ENCODE measurements at places on chromosomes 16 and 17.

DNA sequence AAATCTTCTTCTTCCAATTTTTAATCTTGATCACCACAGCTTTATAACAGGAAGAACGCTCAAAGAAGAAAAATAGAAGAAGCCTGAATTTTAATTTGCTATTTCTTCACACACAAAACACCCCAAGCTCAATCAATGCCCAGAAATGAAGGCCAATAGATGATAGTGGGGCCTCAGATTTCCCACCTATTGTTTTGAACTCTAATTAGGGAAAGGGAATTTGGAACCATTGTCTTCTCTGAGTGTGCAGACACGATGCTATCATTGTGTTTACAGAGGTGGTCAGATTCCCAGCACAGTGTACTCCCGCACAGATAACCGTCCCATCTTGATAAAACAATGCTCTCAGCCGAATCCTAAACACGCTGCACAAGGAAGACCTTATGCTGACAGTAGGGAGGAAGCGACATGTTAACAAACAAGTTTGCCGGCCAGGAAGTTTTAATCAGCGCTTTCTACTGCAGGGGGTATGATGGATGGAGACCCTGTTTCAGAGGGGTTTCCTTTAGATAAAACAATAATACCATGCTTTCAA lies 684.7 kb downstream of the MAF start:
- no peak for DNase-seq

GRCh38 chr17:69884846-69885245 lies 190.2 kb upstream of the KCNJ16 start:
- no peak for DNase-seq

- no peak for DNase-seq
Observed at GRCh38 chr16:53235851-53236250, 181.1 kb downstream of the CHD9 start.

DNA sequence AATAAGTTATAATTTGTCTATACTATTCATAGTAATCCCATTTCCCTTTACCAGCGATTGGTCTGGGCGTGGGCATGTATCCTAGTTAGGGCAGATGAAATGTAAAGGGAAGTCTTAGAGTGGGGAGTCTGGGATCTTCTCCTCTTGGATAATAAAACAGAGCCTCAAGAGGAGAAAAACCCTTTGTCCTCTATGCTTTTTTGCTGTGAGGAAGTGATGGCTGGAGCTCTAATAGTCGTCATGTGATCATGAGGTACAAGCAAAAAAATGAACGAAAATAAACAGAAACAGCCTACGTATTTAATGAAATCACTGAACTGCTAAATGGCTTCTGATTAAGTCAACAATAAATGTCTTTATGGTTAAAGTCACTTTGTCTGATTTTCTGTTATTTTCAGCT lies 26.8 kb downstream of the EFCAB5 start:
- no peak for DNase-seq

DNA sequence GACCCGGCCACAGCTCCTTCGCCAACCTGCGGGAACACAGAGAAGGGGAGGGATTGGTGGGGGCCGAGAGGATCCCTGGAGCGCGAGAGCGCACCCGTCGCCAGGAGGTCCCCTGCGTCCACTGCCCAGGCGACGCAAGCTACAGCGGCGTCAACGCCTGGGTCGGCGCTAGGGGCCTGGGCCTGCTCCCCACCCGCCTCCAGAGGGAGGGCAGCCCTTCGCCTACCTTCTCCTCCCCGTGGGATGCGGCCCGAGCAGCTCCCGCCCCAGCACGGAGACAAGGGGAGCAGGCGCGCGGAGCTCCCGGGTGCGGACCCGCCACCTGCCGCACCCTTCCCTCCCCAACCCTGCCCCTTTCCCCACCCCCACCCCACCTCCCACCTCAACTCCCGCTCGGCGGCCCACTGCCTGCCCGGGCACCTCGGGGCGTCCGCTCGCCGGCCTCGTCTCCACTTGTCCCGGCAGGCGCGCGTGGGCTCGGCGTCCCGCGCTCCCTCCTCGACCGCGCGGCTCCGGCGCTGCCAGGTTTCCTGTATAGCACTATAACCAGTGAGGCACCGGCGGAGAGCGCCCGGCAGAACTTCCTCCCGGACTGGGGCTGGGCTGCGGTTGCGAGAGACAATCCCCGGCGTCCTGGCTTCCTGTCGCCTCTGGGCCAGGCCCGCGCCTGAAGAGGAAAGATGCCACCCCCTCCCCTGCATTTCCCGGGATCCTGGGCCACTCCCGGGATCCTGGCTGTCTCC lies 119.1 kb upstream of the SMURF2 start:
- DNase-seq = peak; percentile 51

DNA sequence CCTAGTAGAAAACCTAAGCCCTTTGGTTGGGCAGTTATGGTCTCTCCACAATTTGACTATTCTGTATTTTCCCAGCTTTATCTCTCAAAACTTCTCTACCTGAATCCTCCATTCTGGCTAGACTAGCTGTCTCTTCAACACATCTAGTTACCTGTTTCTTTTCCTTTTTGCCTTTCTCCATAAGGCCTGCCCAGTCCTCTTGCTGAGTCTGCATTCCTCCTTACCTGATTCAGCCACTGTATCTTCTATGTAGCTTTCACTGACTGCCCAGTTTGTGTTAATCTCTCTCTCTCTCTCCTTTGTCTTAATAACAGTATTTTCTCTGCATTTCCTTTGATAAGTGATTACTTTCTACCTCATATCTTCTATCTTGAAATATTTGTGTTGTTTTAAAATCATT lies 2.1 kb upstream of the EVI2A start:
- no peak for DNase-seq

DNA sequence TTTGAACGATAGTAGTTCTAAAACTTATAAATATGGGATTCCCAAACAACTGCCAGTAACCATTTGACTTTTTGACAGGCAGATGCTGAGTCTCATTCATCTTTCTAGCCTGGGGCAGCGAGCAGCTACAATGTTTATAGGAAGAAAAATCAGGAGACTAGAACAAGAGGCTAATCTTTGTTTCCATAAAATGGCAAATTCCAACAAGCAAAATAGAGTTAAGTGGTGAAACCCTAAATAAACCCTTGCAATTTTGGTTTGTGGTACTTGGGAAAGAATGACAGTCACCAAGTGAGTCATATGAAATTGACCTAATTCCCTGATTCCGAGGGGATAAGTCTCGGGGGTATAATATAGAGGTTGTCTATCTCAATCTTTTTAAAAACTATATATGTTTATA lies 27.3 kb upstream of the HS3ST2 start:
- DNase-seq = no peak

- no peak for DNase-seq
Observed at GRCh38 chr17:10987786-10988185, 149.9 kb upstream of the PIRT start.

DNA sequence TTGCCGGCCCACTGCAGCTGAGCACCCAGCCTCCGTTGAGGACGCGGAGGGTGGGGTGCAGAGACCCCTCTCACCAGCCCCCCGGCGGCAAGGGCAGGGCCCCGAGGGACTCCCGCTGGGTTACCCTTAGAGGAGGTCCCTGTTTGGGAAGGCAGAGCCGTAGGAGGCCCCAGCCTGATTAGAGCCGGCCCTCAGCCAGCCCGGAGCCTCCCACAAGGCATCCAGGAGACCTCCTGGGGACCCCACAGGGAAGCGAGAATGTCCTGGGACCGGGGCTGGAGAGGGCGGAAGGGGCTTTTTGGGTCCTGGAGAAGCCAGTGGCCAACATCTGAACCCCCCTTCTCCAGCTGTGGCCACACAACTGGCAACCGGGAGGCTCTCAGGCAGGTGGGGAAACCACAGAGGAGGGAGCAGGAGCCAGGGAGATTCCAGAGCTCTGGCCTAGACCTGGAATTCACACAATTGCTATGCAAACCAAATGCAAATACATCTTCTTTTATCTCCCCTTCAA lies 21.7 kb upstream of the SP6 start:
- DNase-seq = no peak

DNA sequence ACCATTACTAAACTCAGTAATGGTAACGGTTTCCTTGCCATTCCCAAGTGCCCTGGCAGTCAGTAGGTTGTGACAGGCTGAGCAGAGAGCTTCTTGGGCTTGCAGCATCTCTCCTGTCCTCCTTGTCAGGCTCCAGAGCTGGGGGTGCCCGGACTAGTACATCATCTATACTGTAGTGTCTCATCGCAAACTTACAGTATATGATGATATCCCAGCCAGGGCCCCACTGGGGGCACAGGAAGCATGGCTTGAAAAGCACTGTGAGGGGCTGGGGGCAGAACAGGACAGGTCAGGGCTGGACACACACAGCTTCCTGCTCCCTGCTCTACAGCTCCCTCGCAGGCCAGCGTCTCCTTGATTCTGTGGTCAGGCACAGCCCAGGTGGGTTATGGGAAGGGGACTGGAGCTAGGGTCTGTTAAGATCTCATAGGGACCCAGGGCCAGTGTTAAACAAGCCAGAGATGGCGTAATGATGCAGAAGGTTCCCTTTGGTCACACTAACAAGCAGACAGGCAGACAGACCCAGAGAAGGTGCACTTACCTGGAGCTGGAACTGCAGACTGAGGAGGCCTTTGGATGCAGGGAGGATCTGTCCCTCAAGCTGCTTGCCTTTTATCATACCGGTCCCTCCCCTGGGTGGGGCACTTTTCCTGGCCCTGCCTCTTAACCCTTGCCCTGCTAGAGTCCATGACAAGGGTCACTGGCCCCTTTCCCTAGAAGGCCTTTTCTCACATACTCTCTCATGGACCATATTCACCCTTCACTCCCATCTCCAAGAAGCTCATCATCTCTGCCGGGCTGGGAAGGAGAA lies 6.8 kb downstream of the ERAL1 start:
- no peak for DNase-seq

DNA sequence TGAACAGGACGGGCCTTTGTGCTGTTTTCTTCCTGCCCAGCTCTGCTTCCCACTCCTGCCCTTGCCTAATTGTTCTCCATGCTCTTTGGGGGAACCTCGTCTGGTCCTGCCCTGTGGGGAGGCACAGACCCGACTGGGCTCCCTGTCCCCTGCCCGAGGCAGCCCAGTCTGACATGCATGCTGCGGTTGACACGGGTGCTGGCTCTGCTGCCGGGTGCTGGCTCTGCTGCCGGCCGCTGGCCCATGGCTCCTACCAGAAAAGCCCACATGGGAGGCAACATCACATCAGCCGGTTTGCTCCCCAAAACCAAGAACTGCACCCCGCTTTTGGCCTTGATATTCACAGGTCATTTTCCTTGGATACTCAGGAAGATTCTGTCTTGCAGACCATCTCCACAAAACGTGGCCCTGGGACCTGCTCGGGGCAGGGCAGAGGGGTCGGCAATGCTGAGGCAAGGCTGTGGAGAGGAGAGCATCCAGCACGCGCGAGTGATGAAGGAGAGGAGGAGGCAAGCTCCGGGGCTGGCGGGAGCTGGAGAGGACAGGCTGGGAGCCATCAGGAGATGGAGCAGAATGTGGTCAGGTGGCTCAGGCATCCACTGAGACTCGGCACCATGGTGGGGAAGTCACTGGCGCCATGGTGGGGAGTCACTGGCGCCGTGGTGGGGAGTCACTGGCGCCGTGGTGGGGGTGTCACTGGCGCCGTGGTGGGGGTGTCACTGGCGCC lies 31.6 kb downstream of the RBFOX3 start:
- no peak for DNase-seq

- no peak for DNase-seq
Observed at GRCh38 chr17:19538095-19539039, 4.7 kb downstream of the SLC47A1 start.
